ENCODE measurements at places on chromosomes 1 and 21.

- DNase-seq: no peak
These were observed 216.3 kb upstream of the FAM78B start for GRCh38 chr1:166383137-166383536.

- DNase-seq: peak; percentile 43
These were observed 1.1 kb downstream of the SERTAD4 start for GRCh38 chr1:210233495-210234328.

DNA sequence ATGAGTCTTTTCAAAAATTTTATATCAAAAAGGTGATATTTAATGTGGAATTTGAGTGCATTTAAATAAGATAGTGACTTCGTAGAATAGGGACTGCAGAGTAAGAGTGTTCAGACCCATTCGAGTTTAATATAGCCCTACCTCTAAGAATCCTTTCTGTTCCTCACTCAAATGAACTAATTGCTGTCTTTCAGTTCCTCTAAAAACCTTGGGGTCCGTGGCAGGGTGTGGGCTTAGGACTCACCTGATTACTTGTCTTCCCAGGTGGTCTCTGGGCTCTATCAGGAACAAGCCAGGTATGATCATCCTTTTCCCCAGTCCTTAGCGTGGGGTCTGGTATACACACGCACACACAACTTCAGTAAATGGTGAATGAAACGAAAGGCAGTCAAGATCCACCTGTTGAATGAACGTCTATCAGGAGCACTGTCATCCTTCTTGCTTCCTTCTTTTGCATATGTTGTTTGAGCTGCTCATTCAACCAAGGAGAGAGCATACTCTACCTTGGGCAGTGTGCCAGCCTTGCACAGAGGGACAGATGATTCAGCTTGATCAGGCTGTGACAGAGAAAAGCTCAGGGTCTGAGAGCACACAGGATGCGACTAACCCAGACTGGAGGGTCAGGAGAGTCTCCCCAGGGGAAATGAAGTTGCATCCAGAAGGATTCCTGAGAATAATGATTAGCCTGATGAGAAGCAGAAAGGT is 1.2 kb upstream of the RNF11 start:
- DNase-seq: peak; percentile 17

DNA sequence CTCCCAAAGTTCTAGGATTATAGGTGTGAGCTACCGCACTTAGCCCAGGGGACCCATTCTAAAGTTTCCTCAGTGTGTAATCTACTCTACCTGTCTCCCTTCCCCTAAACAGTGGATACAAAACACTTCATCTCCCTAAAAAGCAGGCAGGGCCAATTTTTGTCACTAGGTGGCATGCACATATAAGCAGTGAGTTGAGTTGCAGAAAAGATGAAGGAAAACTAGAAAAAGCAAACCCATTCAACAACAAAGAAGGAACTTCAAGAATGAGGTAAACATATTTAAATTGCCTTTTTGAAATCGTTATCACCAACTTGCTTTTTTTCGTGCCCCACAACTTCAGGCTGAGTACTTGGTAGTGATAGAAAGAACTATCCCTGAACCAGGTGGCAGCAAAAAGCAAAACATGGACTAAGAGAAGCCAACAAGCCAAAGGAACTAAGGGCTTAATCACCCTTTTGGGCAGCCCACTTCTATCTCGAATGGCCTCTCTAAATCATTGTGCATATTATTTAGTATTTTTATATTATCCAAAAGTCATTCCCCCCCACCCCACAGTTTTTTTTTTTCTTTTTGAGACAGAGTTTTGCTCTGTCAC is 19.7 kb upstream of the ALDH9A1 start:
- no peak for DNase-seq

GRCh38 chr1:59045137-59045536 is 251.8 kb upstream of the FGGY start:
- no peak for DNase-seq

DNA sequence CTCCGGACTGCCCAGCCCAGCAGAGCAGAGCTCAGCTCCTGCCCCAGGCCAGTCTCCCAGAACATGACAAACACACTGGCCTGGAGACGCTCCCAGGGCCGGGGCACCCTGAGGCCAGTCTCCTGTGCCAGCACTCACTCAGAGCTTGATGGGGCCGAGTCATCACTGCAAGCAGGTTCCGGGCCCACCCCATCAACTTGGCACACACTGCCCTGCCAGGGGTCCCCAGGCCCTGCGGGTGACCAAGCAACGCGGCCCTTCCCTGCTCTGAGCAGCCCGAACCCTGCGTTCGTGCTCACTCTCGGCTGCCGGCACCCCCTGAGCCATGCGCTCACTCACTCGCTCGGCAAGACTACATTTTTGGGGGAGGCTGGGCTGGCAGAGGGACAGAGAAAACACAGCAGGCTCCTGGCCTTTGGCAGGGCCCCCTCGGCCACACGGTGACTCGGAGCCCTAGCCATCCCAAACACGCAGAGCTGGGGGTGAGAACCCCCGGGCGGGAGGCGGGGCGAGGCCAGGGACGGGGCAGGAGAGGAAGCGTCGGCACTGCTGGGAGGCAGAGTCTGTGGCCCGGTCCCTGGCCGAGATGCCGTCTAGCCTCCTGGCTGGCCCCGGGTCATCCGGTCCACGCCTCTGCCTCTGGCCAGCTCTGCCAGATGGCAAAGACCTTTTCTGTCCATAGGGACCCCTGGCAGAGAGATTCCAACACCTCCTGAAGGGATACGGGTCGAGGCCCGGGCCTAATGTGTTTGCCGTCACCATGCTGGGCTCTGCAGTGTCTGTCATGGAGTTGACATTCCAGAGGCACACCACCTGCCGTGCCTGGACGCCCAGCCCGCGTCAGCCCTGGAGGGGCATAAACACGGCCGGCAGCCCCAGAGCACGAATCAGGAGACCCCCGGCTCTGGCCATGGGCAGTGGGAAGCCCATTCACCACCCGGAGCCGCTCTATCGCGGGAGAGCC is 68.0 kb downstream of the MEGF6 start:
- DNase-seq: no peak

DNA sequence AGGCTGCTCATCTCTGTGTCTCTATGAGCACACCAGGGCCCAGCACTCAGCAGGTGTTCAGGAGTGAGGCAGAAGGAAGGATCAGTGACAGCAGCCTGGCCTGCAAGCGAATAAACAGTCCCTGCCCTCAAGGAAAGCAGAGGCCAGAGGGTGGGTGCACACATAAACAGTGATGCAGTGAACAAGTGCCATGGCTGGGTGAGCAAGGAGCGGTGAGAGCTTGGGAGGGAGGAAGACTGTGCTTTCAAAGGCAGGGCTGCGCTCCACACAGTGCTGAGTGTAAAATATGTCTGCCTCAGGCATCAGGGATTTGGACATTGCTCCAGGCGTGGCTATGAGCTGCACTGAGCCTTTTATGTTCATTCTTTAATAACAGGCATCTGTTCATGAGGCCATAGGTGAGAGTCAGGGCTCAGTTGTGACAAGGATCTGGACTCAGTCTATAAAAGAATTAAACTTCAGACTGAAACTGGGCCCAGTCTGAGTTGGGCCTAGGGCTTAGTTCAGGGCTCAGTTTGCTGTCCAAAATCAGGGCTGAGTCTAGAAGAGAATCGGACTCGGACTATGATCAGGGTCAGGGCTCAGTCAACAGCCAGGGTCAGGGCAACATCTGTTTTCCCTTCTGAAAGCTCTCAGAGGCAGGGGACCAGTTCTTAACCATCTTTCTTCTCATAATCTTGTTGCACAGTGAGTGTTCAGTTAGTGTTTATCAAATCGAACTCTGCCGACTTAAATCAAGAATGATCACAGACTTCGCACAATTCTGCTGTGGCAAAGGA is 213.7 kb downstream of the FOXD2 start:
- no peak for DNase-seq

- no peak for DNase-seq
These were observed 1299.0 kb upstream of the B3GALT2 start for GRCh38 chr1:194485432-194485831.

GRCh38 chr1:35453031-35453430 is 104.2 kb downstream of the KIAA0319L start:
- no peak for DNase-seq

- no peak for DNase-seq
These were observed 41.4 kb upstream of the GOLT1A start for GRCh38 chr1:204255225-204255624.

DNA sequence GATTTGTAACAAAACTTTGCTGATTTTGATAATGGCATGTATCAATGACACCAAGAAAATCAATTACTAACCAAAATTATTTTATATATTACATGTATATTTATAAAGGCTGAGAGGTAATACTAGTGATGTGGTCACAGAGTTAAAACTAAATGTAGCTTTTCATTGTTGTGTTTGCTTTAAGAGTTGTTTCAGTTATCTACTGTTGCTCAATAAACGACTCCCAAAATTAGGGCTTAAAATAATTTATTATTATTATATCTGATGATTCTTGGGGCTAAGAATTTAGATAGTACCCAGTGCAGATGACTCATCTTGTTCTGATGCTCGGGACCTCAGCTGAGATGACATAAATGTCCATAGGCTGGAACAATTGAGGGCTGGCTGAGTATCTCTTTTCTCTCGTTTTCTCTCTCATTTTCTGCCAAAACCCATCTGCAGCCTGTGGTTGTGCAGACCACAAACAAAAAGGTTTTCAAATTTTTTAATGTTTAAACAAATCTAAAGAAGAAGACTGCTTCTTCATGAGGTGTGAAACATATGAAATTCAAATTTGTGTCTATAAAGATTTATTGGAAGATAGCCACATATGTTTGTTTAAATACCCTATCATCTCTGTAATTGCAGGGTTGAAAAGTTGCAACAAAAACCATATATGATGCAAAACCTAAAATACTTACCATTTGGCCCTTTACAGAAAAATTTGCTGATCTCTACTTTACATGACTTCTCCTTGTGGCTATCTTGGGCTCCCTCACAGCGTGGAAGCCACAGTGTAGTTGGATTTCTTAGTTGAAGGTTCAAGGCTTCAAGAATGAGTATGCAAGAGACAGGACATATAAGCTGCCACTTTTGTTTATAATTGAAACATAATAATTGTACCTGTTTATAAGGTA is 14.8 kb upstream of the PTPRC start:
- no peak for DNase-seq

GRCh38 chr21:43270800-43271301 is 102.0 kb downstream of the CRYAA start:
- no peak for DNase-seq

DNA sequence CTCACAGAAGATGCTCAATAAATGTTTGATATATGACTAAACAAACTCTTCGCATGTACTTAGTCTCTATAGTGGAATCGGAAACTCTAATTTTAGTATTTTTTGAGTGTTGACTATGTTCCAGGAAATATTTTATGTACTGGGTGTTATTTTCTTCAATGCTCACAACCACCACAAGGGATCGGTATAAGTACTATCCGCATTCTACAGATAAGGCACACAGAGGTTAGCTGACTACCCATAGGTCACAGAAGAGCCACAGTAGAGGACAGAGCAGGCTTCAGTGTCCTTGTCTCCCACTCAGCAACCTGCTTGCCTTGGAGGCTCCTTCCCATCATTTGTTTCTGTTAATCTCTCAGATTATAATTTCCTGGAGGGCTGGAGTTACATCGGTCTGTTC is 451.3 kb downstream of the OMA1 start:
- DNase-seq: no peak

DNA sequence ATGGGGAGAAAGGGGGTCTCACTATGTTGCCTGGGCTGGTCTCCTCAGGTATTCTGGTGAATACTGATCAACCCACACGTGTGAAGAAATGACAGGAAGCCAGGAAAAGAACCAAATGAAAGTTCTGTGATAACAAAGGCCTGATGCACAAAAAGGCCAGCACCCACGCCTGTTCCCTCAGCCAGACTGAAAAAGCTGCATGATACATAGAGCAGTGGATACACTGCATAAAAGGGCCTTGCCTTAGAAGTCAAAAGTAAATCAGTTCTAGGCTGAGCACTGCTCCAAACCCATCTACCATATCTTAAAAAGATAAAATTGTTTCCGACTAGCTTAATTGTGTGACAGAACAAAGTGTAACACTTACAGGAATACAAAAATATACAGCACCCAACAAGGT is 36.9 kb upstream of the PSMG1 start:
- no peak for DNase-seq

DNA sequence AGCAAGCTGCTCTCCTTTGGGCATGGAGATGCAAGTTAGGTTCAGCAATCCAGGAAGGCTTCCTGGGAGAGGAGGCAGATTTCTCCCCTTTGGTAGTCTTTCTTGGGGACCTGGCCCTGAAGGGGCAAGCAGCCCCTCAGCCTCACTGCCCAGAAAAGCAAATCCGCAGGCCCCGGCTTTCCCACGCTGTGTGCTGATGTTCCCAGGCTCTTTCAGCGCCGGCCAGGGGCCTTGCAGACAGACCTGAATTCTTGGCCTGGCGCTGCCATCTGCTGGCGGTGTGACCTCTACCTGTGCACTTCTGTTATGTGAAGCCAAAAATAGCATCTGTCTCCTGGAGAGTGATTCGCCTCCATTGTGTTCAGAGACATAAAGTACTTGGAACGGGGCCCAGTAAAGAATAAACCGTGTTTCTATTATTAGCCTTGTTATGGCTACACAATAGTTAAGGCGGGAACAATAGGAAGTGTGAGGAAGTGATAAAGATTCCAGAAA is 64.8 kb downstream of the ALPL start:
- peak; percentile 32 for DNase-seq

- no peak for DNase-seq
These were observed 3.8 kb upstream of the SELENON start for GRCh38 chr1:25795946-25796810.

DNA sequence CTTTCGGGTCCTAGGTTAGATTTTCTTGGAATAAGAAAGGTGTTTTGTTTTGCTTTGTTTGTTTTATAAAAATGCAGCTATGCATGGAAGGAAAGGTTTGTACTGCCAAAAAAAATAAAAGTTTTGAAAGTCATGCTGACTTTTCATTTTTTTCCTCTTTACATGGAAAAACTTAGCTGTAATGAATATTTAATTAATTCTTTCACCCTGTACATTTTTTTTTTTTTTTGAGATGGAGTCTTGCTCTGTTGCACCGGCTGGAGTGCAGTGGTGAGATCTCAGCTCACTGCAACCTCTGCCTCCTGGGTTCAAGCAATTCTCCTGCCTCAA is 48.7 kb downstream of the NENF start:
- no peak for DNase-seq

GRCh38 chr1:174965362-174966007 is 34.3 kb upstream of the CACYBP start:
- no peak for DNase-seq
